ENCODE measurements at places on chromosomes 7 and 10.
A peak's percentile ranks its signal among the peaks of the same experiment; 100 is the strongest.

GRCh38 chr7:91080351-91080750 is 183.9 kb upstream of the FZD1 start:
- DNase-seq, result no peak

- DNase-seq, result peak; percentile 68
Observed at GRCh38 chr7:17991866-17992648, 35.6 kb downstream of the PRPS1L1 start.

DNA sequence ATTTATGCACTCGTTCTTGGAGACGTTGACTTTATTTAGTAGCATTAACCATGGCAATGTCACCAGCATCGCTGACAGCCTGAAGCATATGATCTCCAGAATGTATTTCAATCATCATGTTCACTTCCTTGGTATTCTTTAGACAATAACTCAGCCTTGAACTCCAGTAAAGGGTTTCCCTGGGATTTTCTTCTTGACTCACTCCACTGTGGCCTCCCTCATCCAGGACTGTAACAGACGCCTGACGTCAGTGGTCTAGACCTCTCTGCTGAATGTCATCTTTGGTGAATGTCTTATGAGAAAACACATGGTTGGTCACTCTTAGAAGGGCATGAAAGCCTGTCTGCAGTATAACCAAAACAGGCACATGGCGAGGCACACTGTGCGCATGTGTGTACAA is 64.4 kb downstream of the EGFR start:
- no peak for DNase-seq

- no peak for DNase-seq
Observed at GRCh38 chr10:78684947-78685346, 383.8 kb upstream of the ZMIZ1 start.

- DNase-seq, result no peak
Observed at GRCh38 chr7:147276783-147277370, 1160.3 kb downstream of the CNTNAP2 start.

DNA sequence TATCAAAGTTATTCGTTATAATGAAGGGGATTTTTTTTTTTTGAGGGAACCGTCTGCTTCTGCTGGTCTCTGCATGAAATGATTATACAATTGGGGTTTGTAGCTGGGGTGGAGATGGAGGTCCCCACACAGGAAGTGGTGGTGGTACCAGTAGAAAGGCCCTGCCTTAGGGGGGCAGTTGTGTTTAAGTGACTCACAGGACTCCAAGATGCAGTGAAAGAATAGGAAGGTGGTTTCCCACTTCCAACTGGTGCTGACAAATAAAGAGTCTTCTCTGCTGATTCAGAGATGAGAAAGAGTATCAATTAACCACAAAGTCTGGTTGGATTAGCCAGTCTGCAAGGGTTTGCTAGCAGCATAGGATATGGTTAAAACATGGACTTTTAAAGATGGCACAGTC is 376.0 kb downstream of the SORCS3 start:
- DNase-seq, result peak; percentile 36

DNA sequence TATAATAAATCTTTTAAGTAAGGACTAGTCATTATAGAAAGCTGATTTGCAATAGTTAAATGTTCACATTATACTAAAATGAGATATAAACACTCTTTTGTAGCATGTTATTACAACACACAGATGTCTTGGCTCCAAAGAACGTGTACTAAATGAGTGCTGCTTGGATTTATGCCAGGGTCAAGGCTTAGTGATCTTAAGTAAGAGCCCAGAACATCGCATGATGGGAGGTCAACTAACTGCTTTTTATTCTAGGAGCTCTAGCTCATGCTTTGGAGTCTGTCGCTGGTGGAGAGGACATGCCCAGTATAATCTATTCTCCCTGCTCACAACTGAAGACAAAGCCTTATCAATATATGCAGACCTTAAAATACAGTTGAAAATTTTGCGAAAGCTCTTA is 315.1 kb downstream of the BBS9 start:
- DNase-seq, result no peak

- DNase-seq, result no peak
Observed at GRCh38 chr7:116806046-116806944, 56.1 kb upstream of the CAPZA2 start.

- no peak for DNase-seq
Observed at GRCh38 chr7:75806560-75807307, 6.9 kb downstream of the CCL24 start.

DNA sequence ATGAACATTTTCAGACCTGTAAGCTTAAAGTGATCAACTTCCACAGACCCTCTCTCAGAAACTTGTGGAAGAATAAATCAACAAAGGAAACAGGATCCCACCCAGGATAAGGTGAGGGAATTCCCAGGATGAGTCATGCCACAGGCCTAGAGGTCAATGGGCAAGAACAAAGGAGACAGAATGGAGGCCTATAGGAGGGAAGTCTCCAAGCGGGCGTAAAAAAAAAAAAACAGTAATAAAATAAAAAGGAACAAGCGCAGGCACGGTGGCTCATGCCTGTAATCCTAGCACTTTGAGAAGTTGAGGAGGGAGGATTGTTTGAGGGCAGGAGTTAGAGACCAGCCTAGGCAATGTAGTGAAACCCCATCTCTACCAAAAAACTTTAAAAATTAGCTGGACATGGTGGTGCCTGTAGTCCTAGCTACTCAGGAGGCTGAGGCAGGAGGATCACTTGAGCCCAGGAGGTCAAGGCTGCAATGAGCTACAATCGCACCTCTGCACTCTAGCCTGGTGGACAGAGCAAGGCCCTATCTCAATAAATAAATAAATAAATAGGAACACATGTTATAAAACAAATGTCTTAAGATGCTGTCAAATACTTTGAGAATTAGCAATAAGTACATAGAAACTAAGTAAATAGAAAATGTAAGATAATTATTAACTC is 8.4 kb downstream of the SORBS1 start:
- no peak for DNase-seq

GRCh38 chr7:151920488-151920887 is 35.8 kb upstream of the GALNTL5 start:
- DNase-seq, result no peak

DNA sequence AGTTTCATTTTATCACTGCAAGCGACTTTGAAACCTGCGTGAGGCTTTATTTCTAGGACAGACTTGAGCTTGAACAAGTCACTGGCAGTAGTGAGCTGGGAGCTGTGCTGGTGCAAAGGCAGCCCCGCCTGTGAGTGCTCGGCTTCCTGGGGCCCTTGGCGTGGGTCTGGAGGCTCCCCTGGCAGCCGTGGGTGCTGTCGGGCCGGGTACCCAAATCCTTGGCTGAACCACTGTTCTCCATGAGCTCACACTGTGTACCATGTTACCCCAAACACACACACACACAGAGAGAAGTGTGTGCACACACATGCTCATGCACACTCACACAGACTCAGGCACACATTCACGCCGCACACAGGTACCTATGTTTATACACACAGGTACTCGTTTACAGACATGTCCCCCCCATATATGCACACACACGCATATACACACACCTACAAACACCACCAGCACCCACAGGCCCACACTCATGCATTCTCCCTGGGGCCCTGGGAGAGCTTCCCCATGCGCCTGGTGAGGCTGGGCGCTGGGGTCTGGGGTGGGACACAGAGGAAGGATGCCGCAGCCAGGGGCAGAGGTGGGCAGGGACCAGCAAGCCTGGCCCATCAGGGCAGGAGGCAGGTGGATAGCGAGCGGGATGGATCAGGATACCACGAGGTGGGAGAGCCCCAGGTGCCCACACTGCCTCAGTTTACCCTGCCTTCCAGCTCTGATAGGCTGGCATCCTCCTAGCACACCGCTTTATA is 158.8 kb downstream of the ADARB2 start:
- DNase-seq, result no peak

GRCh38 chr7:240887-241421 is 48.6 kb downstream of the FAM20C start:
- DNase-seq, result peak; percentile 65

DNA sequence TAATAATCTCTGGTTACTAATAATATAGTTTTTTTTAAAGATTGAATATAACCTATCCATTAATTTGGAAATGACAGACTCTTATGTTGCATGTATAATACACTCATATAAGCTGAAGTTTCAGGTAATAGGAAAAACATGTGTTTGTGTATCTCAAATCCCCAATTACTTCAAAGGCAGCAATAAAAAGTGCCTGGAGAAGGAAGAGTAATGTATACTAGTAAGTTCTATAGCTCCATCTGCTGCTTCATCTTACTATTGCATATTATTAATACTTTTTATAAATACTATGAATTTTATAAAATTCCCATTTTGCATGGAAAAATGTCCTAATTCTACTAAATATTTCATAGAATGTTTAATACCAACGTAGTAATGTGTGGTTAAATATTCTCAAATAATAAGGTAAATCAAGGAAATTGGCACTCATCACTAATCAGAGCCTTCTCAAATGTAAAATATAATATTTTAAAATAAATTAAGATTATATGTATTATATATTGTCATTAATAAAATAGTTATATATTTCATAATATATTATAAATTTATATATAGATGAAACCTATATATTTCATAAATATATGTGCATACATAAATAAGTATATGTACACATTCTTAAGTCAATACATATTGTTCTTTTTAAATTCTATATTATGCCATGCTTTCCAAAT is 311.9 kb downstream of the HGF start:
- DNase-seq, result no peak

- no peak for DNase-seq
Observed at GRCh38 chr7:8117195-8117594, 144.8 kb downstream of the ICA1 start.

- DNase-seq, result no peak
Observed at GRCh38 chr7:151389768-151390597, 19.9 kb downstream of the WDR86 start.

DNA sequence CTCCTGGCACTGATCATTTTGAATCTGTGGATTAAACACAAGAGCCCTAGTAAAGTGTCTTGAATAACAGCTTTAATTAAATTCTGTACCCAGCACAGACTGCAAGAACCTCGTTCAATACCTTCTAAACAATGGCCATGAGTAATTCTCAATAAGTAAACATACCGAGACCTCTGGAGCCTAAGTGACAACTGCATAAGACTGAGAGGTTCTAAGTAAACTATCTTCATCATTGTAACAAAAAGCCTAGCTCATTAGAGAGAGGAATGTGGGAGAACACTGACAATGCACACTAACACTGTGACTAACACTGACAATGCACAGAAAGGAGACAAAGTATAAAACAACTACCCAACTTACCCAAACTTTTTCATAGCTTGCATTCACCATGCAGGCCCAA is 117.4 kb downstream of the ELAPOR2 start:
- DNase-seq, result no peak

- no peak for DNase-seq
Observed at GRCh38 chr7:106864298-106865081, 592 bp upstream of the PIK3CG start.

DNA sequence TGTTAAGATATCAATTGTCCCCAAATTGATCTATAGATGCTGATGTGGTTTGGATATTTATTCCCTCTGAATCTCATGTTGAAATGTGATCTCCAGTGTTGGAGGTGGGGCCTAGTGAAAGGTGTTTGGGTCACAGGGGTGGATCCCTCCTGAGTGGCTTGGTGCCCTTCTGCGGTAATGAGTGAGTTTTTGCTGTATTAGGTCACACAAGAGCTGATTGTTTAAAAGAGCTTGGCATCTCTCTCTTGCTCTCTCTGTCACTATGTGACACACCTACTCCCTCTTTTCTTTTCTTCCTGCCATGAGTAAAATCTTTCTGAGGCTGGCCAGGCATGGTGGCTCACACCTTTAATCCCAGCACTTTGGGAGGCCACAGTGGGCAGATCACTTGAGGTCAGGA is 98.2 kb upstream of the KAT6B start:
- no peak for DNase-seq

DNA sequence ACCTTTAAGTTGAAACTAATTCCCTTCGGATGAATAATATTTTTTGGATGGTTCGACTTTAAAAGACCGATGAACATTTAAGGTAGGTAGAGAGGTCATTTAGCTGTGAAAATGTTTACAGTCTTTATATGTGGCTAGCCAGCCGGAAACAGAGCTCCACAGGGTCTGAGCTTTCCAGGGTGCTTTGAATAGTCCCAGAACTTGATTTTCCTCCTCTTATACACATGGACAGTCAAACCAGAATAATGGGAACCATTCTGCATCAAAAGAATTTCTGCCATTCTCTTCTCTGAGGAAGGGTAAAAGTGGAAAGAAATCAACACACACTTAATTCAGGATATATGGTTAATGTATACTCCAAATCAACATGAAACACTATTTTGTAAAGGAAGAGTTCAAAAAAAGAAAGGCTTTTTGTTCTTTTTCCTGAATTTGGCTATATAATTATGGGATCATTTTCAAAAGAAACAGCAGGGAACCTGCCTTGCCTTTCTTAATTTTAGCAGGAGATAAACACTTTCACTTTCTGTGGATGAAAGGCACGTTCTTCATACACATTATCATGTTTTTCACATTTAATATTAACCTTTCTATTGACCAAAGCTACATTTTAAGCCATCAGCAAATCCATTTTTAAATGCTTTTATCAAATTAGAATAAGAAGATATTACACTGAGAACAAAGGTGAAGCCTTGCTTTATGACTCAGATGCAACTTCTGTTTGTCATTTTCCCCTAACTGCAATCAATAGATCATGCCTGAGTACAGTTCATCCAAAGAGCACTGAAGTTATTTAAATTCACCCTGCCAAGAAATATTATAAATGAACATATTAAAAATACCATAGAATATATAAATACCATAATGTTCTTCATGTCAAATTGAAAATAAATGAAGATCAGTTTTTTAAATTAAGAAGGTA is 307.3 kb downstream of the THSD7A start:
- no peak for DNase-seq

GRCh38 chr7:134140889-134141867 is 14.0 kb downstream of the LRGUK start:
- DNase-seq, result peak; percentile 75

DNA sequence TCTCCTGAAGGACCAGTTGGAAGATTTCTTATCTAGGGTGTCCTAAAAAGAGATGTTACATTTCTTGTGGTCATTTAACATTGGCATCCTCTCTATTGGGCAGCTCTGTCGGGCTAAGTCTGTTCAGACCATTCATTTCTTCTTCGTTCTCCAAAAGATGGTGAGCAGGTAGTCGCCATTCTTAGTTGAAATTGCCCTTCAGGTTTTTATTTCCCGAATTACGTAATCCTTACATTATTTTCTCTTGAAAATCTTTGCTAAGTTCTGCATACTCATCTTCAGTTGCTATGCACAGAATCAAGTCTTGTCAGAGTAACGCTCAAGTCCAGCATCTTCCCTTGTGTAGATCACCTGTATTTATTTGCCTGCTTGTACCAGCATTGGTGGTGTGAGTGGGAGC is 53.6 kb downstream of the DAGLB start:
- DNase-seq, result no peak

- DNase-seq, result no peak
Observed at GRCh38 chr10:55233505-55233904, 432.5 kb upstream of the PCDH15 start.

Measured in activated CD4-positive, alpha-beta T cell treated with anti-CD3 and anti-CD28 coated beads for 36 hours (primary cell).